ENCODE measurements at places on chromosomes 6 and 20.

GRCh38 chr6:41080621-41081020 is 7.8 kb downstream of the NFYA start:
- DNase-seq: no peak

DNA sequence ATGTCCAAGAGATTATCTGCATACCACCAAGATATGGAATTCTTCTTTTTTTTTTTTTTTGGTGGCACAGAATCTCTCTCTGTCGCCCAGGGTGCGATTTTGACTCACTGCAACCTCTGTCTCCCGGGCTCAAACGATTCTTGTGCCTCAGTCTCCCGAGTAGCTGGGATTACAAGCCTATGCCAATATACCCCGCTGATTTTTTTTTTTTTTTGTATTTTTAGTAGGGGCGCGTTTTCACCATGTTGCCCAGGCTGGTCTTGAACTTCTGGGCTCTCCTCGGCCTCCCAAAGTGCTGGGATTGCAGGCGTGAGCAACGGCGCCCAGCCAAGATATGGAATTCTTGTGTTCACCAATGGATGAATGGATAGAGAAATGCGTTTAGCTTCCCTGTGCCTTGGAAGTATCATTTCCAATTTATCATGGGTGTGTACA is 31.0 kb downstream of the POM121L2 start:
- no peak for DNase-seq

DNA sequence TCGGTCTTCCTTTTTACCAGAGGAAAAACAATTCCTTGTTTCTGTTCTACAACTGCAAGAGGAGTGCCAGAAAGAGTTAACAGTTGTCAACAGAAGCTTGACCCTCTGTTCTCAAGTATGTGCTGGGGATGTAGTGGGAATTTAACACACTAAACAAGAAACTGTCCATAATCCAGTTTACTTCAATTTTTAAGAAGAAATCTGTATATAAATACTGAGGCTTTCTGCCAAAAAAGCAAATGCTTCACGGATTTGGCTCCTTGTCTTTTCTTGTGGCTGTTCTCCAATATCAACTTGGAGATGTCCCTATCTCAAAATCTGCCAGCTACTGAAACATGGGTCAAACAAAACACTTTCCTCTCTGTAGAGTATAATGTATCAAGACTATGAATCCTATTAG is 26.8 kb downstream of the REV3L start:
- no peak for DNase-seq

DNA sequence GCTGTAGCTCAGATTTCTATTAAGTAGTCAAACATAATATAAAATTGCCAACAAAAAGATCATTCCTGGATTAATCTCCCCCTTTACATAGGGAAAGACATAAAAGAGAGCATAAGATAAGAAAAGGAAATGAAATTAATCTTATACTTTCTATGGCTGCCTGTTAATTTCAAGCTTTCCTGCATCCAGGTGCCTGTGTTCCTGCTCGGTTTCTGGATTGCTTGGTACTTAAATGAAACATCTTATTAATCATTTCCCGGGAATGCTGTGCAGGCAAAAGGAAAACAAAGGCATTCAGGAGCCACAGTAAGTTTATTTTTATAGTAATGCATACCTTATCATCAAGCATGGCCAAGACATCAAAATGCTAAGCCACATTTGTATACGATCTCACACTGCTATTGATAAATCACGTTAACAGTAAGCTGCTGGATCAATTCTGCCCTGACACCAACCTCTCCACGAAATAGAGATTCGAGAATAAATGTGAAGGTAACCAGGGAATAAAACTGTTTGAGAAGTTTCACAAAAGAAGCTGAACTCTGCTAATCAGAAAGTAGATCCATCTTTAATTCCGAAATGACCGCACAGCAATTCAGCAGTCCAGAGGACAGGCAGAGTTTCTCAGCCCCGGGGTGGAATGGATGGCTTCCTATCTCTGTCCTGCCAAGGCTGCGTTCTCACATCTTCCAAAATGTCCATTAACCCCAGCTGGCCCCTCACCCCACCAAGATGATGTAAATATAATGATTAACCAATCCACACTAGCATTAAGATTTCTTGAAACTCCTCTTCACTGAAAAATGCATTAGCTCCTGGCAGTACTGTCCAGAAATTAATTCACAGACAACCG is 32.6 kb upstream of the APCDD1L start:
- DNase-seq: no peak

DNA sequence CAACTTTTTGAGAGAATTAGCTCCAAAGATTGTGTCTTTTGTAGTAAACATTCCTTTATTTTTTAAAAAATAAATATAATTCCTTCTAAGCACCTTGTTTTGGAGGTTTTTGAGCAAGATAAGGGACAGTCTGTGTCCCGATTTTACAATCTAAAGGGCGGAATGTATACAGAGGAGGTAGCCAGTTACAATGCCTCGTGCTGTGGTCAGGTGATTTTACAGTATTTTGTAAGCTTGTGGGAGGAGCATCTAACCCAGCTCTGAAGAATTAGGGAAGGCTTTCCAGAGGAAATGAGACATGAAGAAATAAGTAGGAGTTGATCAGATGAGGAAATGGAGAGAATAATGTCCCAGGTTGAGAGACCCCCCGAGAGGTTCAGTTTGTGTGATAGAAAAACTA is 1.3 kb downstream of the HINT3 start:
- no peak for DNase-seq

Data from sigmoid colon (tissue), 7 donors.